ENCODE measurements at places on chromosomes 1 and 21.

DNA sequence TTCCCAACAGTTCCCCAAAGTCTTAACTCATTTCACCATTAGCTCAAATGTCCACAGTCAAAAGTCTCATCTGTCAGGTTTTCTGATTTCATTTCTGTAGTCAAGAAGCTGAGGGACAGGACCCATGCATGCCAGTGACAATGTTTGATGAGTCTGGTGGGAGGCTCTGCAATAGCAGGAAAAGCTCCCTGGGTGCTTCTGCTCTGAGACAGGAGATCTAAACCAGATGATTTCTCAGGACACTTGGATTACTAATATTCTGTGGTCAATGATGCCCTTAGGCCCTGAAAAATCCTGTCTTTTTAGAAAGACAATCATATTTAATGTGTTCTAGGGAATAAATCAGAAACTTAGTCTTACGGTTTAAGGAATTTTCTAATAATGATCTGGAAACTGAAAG lies 56.4 kb downstream of the PCBP3 start:
- DNase-seq, result no peak

DNA sequence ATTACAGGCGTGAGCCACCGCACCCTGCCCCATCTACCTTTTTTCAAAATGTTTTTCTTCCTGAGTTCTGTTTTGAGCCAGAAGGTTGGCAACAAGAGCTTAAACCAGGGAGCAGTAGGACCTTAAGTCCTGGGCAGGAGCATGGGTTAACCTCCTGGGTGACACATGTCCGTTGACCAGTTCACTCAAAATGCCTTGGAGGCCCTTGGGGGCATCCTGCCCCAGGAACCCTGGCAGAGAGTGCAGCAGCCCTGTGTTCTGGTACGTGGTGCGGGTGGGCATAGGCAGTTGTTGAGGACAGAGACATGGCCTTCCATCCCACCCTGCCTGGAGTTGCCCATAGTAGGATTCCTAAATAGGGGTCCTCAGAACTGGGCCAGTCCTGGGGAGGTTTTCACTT lies 11.6 kb downstream of the H6PD start:
- DNase-seq, result no peak

GRCh38 chr1:151401125-151401788 lies 1.9 kb downstream of the PSMB4 start:
- no peak for DNase-seq

- DNase-seq, result no peak
Measured at GRCh38 chr1:219825355-219825754, 103.0 kb downstream of the SLC30A10 start.

DNA sequence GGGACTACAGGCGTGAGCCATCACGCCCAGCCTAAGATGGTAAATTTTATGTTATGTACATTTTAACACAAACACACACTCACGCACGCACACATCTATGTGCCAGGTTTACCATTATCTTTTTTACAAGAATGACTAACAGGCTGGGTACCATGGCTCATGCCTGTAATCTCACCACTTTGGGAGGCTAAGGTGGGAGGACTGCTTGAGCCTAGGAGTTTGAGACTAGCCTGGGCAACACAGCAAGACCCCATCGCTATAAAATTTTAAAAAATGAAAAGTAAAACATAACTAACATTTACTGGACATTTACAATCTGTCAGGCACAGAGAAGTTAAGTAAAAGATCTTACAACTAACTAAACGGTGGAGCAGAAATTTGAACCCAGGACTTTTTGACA lies 14.7 kb downstream of the GATAD2B start:
- no peak for DNase-seq

- DNase-seq, result peak; percentile 72
Measured at GRCh38 chr1:203278082-203278884, 27.0 kb upstream of the BTG2 start.

GRCh38 chr1:65412256-65412983 lies 8.0 kb upstream of the LEPR start:
- no peak for DNase-seq

- DNase-seq, result no peak
Measured at GRCh38 chr1:17168091-17168876, 36.6 kb upstream of the PADI1 start.

DNA sequence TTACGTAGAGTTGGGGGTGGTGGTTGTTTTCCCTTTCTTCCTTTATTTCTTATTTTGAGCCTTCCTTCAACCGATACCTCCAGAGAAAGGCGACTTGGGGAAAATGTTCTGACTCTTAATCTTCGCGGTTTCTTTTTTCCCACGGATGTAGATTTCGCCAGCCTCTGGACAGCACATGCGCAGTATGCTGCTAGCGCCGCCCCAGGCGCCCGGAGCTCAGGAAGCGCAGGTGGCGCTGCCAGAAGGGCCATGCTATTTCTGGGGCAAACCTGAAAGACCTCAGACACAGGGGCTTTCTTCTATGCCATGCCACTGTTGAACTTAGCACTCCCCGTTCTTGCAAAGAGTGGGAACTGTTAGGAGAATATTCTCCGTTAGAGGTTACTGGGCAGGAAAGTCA lies 392.1 kb downstream of the KIF26B start:
- peak; percentile 73 for DNase-seq

DNA sequence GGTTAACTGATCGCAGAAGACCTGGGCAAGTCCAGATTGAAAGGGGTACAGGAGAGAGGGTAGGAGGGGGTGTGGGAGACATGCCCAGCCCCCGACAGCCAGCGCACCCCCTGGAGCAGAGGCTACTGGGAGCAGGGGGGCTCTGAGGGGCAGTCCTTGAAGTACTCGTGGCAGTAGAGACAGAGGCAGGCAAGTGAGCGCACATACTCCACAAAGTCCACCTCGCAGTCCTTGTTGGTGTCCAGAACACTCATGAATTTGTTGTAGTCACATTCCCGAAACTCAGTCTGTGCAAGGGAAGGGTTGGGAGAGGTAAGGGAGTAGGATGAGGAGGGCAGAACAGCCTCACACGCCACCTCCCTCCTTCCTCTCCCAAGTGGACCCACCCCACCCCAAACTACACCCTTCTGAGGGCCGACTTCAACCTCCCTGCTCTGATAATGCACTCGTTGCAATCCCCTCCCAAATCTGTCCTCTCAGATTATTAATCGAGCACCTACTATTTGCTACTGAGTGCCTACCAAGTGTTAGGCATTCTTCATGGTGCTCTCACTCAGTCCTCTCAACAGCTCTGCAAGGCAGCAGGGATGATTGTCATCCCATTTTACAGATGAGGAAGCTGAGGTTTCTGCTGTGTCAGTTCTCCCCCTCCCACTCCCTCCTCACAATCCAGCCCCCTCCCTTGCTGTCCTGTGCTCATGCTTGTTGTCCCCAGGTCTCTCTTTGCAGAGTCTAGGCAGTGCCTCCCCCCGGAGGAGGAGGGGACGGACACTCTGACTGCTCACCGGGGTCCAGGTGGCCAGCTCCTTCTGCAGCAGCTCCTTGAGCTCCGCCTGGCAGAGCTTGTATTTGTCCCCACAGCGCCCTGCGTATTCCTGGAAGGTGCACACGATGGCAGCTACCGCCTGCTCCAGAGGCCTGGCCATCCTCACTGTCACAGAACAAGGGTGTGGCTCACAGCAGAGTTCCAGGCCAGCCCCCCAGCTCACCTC lies 1.2 kb downstream of the S100A3 start:
- no peak for DNase-seq

Data from MV-4-11 (cell line).